Activated CD8-positive, alpha-beta T cell treated with anti-CD3 and anti-CD28 coated beads for 36 hours (primary cell): ENCODE measurements at places on chromosomes 16 and 17.

- peak; percentile 57 for DNase-seq
These were observed 583 bp upstream of the ZNF747 start for GRCh38 chr16:30535106-30535776.

DNA sequence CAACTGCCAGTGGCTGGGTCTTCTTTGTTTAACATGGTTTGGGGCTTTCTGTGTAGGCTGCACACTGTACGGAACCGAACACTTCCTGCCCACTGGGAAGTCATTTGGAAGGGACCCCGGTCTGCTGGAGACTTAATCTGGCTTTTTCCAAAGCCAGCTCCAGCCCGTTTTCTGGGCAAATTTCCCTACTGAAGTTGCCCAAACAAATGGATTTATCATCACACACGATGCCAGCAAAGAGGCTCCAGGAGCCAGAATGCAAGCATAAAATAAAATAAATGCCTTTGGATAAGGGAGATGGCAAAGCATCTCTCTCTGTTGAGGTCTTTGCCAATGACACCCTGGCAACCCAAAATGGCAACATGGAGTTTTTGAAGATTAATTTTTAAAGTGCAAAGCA, 259.9 kb upstream of the IRX3 start:
- no peak for DNase-seq

DNA sequence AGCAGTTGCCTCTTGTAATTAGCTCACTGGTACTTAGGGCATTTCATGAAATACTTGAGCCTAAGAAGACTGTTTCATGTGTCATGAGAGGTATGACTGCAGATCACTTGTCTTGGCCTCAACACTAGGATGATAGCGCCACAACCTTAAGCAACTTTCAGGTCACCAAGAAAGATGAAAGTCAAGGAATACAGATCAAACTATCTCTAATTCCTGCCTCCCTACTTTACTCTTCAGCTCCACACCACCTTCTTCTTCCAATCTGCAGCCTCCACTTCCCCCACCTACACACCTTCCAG, 28.0 kb downstream of the GNA13 start:
- DNase-seq, result peak; percentile 31

- DNase-seq, result no peak
These were observed 190.3 kb upstream of the ANKFN1 start for GRCh38 chr17:55962951-55963401.

GRCh38 chr16:14485811-14486519, 144.1 kb downstream of the PARN start:
- no peak for DNase-seq

DNA sequence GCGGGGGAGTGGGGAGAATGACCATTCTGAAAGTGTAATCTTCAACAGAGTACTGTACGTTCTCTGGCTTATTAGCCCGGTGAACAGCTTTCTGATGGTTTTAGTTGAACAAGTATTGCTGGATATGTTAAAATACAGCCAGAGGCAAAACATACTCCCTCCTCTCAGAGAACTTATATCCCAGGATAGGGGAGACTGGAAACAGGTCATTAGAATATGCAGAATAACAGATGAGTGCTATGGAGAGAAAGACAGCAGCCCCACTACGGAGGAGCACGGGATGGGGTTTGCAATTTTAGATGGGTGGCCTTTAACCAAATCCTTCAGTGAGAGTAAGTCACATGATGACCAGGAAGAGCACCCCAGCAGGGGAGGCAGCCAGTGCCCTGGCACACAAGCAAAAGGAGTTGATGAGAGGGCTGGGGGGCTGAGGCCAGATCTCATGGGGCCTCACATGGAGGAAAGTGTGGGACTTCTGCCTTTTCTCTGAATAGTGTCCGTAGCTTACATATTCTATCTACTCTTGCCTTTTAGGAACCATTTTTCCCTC, 43.1 kb upstream of the SEC14L1 start:
- DNase-seq, result no peak

GRCh38 chr17:72587156-72587555, 466.3 kb downstream of the SOX9 start:
- no peak for DNase-seq

- DNase-seq, result no peak
These were observed 14.3 kb upstream of the SLC4A1 start for GRCh38 chr17:44282264-44282663.

- no peak for DNase-seq
These were observed 251.7 kb downstream of the CPPED1 start for GRCh38 chr16:12551946-12552345.

GRCh38 chr16:9091867-9092281, 430 bp downstream of the HAPSTR1 start:
- peak; percentile 58 for DNase-seq

- peak; percentile 88 for DNase-seq
These were observed 10.7 kb upstream of the SMTNL2 start for GRCh38 chr17:4573669-4574068.

GRCh38 chr17:48575673-48576478, 2.3 kb downstream of the HOXB4 start:
- DNase-seq, result no peak

- DNase-seq, result no peak
These were observed 363 bp downstream of the KARS1 start for GRCh38 chr16:75647112-75647491.

- no peak for DNase-seq
These were observed 7.7 kb downstream of the CEP295NL start for GRCh38 chr17:78895322-78895721.

DNA sequence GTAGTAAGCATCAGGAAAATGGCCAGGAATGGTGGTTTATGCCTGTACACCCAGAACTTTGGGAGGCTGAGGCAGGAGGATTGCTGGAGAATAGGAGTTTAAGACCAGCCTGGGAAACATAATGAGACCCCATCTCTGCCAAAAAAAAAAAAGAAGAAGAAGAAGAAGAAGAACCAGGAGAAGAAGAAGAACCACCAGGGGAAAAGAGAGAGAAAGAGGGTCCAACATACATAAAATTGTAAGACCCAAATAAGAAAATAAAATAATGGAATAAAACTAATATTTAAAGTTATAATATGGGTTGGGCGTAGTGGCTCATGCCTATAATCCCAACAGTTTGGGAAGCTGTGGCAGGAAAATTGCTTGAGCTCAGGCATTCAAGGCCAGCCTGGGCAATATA, 408.4 kb downstream of the ZFHX3 start:
- no peak for DNase-seq

- DNase-seq, result peak; percentile 69
These were observed 8.8 kb downstream of the RPL19 start for GRCh38 chr17:39208893-39209292.

DNA sequence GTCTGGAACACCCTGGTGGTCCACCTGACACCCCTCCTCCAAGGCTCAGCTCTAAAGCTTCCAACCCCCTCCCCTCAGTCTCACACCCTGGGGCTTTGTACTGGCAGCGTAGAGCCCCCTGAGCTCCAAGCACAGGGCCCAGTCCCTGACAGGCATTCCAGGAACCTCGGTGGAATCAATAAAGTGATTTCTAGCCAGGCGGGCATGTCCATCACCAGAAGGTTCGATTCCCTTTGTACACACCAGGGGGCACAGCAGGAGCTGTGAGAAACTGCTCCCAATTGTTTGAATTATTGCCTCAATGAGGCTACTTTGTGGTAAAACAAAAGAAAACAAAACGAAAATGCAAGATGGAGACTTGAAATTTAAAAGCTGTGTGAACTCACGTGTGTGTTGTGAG, 51.8 kb downstream of the SMPD3 start:
- peak; percentile 68 for DNase-seq

DNA sequence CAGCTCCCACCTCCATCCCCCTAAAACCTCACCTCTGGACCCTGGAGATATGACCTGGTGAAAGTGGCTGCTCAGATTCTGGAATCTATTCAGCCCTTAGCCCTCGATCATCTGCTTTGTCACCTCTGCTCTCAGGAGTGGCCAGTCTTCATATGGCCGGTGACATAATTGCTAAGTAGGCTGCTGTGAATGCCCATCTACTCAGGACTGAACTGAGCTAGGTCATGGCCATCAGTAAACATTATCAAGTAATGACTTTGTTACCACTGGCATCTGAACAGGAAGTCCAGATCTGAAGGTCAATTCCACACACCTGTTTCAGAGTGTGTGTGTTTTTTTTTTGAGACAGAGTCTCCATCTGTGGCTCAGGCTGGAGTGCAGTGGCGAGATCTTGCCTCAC, 78.6 kb downstream of the CDK5R1 start:
- DNase-seq, result no peak

DNA sequence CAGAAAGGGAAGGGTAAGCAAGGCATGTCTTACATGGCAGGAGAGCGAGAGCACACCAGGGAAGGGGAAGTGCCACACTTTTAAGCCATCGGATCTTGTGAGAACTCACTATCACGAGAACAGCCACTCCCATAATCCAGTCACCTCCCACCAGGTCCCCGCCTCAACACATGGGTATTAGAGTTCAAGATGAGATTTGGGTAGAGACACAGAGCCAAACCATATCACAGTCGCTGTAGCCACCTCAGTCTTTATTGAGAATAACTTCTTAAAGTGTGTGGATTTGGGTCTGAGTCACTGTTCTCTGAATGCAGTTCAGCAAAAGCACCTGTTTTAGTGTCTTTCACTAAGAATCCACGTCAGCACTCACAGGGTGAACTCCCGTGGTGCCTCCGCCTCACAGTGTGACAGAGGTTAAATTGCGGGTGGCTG, 195.2 kb upstream of the CHMP6 start:
- no peak for DNase-seq

- peak; percentile 24 for DNase-seq
These were observed 349.6 kb downstream of the KIF2B start for GRCh38 chr17:54172096-54172984.

DNA sequence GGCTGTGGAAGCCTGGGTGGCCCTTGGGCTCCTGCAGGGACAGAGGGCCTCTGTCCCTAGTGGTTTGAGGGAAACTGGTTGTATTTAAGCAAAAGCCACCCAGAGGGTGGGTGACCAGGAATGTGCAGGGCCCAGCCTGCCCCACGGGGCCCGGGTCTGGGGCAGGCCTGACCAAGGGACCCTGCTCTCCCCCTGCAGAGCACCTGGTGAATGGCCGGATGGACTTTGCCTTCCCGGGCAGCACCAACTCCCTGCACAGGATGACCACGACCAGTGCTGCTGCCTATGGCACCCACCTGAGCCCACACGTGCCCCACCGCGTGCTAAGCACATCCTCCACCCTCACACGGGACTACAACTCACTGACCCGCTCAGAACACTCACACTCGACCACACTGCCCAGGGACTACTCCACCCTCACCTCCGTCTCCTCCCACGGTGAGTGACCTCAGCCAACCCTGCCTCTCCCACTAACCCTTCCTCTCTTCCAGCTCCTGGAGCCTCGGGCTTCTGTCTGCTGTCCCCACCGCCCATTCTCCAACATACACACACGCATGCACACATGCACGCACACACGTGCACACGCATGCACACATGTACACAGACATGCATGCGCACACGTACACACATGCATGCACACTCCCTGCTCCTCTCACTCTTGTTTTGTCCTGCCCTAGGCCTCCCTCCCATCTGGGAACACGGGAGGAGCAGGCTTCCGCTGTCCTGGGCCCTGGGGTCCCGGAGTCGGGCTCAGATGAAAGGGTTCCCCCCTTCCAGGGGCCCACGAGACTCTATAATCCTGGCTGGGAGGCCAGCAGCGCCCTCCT, 10.4 kb downstream of the GALK1 start:
- DNase-seq, result no peak

DNA sequence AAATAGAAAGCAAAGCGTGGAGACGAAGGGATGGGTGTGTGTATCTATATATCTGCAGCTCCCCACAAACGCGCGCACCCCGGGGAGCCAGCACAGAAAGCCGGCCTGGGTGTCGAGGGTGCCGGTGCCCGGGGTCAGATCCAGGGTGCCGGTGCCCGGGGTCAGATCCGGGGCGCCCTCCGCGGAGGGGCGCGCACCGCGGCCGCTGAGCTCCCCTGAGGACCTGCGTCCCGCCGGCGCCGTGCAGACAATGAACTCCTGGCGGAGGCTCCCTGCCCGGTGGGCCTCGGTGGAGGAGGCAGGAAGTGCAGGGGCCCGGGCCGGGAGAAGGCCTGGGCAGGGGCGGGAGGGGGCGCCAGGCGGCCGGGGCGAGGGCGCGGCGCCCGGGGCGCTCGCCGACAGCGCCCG, 1.1 kb downstream of the ZNF423 start:
- peak; percentile 4 for DNase-seq

GRCh38 chr16:2710711-2711231, 9.3 kb downstream of the PRSS27 start:
- no peak for DNase-seq

DNA sequence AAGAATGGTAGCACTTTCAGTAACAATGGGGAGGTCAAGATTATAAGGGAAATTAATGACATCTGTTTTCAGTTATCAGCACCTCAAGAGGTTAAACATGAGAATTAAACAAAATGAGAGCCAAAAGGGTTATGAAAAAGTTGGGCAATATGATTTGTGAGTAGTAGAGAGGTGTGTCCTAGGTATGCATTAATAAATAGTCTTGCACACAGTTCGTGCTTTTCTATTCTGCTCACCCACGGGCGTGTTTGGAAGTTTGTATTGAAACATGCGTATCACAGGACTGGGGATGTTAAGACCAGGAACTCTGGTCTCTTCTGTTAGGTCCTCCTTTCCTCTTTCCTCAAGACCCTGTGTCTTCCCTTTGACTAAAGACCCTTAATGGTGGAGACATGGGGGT, 6.0 kb downstream of the BPTF start:
- DNase-seq, result no peak

GRCh38 chr17:29885031-29885640, 44.9 kb downstream of the SSH2 start:
- DNase-seq, result no peak

DNA sequence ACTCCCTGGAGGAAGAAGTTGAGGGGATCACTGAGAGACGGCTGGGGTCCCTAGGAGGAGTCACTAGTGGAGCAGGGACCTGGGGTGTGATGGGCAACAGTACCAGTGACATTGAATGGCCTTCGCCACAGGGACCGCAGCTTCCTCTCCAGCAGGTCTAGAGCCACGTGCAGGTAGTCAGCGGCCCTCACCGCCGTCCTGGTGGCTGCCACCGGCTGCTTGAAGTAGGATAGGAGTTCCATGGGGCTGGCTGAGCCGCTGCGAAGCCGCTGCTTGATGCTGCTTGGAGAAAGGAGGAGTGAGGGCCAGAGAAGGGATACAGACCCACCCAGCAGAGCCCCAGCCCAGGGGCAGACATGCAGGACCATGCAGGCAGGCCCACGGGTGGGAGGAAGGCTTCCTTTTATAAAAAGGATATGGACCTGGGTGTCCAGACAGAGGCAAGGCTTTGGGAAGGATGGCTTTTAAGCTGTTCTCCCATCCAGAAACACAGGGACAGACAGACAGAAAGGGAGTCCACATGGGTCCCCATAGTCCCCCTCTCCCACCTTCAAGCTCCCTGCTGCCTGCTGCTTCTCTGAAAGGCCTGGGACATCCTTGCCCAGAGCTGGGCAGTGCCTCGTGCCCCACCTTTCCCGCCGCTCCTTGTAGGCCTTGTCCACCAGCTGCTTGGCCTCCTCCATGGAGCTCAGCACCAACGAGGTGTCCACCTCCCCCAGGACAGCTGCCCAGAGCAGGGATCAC, 827 bp downstream of the MPO start:
- DNase-seq, result peak; percentile 34
